ENCODE measurements at places on chromosomes 12 and 14.

- DNase-seq = no peak
Measured at GRCh38 chr12:78060186-78060585, 229.5 kb downstream of the NAV3 start.

DNA sequence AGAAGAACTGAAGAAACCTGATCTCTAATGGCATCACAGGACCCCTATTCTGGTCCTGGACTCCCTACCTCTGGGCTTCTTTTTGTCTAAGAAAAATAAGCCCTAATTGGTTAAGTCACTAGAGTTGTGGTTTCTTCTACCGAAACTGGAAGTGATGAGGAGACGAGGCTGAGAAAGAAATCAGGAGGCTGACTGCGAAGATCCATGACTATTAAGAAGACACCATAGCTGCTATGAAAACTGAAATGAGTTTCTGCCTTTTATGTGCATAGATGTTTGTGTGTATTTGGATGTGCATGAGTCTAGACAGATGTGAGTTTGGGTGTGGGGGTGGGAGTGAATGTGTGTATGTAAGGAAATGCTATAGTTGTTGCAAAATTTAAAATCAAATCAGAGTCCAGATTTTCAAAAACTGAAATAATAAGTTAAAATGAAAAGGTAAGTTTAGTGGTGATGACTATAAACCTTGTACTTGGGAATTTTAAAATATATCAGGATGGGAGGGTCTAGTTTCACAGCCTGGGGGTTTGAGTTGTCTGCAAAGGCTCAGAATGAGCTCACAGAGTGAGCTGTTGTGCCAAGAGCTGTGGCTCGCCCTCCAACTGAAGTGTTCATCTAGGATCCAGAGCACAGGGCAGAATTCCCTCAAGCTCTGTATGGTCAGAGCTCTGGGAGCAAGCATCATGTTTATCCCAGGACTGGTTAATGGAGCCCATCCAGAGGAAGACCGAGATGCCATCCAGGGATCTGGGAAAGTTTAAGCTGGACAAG, 94.9 kb downstream of the VCPKMT start:
- DNase-seq = no peak

GRCh38 chr12:87467936-87468335, 561.3 kb downstream of the C12orf50 start:
- DNase-seq = no peak

GRCh38 chr12:10716704-10717315, 6.3 kb downstream of the YBX3 start:
- DNase-seq = peak; percentile 81

GRCh38 chr12:111275308-111275707, 93.6 kb downstream of the PHETA1 start:
- no peak for DNase-seq

DNA sequence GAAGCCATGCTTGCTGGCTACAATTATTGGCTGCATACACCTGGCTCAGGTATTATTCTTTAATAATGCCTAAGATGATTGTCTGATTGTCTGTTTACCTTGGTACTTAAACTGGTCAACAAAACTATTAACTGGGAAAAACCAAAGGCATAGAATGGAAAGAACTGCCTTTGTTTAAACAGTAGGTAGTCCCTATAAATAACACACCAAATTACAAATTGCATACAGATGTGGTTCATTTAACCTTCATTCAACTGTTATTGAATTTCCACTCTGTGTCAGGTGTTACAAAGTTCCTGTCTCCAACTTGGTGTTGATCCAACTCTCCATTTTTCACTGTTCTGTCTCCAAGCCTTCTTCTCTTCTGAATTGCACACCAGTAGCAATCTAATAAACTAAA, 79.8 kb upstream of the FSCB start:
- DNase-seq = no peak
